ENCODE measurements at places on chromosomes 12 and 14. TPM values are rescaled to one million over a fixed set of nuclear protein-coding genes. Genes with fewer than 3 reads are reported as not detected.

DNA sequence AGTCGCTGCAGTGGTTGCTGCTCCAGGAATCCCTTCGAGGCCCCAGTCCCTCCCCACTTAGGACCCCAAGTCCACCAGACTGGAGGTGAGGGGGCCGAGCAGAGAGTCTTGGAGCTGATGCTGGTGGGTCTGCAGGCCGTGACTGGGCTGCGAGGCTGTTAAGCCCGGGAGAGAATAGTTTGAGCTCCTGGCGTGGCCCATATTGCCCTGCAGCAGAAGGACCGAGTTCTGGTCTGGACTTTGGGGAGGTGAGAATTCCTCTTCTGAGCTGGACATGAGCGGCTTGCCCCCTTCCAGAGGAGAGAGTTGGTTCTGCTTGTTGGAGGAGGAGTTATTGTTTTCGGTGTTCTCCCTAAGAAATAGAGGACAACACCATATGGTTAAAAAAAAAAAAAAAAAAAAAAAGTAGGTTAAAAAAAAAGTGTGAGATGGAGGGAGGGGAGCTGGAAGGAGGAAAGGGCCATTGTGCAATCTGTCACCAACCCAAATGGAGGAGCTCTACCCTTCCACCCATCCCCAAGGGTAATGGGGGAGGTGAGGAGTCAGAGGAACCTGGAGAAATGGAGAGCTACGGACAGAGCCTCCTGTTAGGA lies 3.0 kb downstream of the SIX1 start:
- H3K4me3 ChIP-seq = no peak overlapping the region
- no peak for DNase-seq
- no peak overlapping the region for H3K27ac ChIP-seq
- H3K27me3 ChIP-seq = peaks cover 100% of the 10 kb centered on the region

DNA sequence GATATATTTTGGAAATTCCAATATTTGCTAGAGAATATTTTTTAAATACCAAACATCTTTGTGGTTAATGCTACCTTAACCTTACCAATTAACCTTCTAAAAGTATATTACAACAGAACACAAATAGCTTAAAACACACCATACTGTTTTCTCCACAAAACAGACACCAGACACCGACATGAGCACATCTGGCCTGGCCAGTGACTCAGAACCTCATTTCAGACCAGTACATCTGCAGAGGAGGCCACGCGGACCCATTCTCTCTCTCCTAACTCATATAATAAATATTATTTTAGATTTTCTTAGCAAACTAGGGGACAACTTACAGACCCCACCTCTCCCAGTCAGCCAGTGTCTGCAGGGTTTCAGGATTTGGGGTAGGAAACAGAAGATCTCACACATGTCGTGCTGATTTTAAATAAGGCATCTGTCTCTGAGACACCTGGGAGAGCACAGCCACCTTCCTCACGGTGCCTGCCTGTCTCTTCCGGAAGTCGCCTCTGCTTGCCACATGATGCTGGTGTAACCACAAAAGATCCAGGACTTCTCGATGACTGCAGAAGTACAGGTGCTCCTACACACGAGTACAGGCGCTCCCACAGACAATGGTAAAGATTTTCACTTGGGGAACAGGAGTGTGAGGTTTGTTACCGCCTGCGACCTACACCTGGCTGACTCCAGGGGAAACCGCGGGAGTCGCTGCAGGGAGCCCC lies 9.7 kb upstream of the ANKLE2 start:
- no peak for DNase-seq
- H3K27ac ChIP-seq = no peak overlapping the region
- peaks cover 40% of the 10 kb centered on the region for H3K36me3 ChIP-seq
- H3K27me3 ChIP-seq = no peaks in the 10 kb centered on the region
- no peak overlapping the region for H3K4me3 ChIP-seq

- H3K4me3 ChIP-seq = no peak overlapping the region
- no peak for DNase-seq
- H3K4me1 ChIP-seq = no peaks in the 10 kb centered on the region
- no peak overlapping the region for H3K27ac ChIP-seq
Observed at GRCh38 chr12:101021911-101022388, 188.1 kb downstream of the SLC5A8 start.

IRAK3 gene
- total RNA-seq = 0.27 TPM

DNA sequence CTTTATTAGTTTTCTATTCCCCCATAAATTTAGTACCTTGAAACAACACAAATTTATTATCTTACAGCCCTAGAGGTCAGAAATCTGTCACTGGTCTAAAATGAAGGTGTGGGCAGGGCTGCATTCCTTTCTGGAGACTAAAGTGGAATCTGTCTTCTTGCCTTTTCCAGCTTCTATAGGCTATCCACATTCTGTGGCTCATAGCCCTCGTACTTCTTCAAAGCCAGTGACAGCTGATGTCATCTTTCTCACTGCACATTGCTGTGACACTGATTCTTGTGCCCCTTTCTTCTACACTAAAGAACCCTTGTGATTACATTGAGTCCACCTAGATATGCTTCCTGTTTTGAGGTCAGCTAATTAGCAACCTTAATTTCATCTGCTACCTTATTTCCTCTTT lies 23.2 kb upstream of the DCN start:
- H3K27ac ChIP-seq = no peak overlapping the region
- H3K4me3 ChIP-seq = no peak overlapping the region
- H3K36me3 ChIP-seq = no peaks in the 10 kb centered on the region
- H3K4me1 ChIP-seq = no peaks in the 10 kb centered on the region
- DNase-seq = no peak
- H3K27me3 ChIP-seq = no peaks in the 10 kb centered on the region

DNA sequence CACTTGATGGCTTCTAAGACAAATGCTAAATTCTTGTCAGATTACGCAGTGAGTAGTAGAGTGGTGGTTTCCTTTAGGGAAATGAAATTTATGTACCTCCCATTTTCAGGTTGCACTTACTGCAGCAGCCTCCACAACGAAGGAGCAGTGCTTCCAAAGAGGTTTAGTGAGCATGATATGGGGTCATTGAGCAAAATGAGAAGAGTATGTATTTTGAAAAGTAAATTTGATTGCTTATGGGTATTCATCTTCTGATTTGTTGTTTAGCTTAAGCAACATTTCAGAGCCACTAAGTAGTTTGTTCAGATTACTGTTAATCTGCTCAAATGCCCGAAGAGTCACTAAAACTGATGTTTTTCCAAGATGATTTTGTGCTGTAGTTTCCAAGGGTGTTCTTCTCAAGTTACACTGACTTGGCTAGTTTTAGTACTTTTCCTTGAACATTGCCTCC lies 493.6 kb downstream of the PCNX1 start:
- no peaks in the 10 kb centered on the region for H3K36me3 ChIP-seq
- H3K4me1 ChIP-seq = peaks cover 12% of the 10 kb centered on the region
- no peak overlapping the region for H3K27ac ChIP-seq
- H3K4me3 ChIP-seq = no peak overlapping the region
- peak; percentile 35 for DNase-seq

PRH2 gene
- total RNA-seq = not detected
